Panc1 (cell line): ENCODE measurements at places on chromosomes 2 and 18.

- DNase-seq: no peak
Observed at GRCh38 chr18:58044370-58045241, 580 bp downstream of the NEDD4L start.

DNA sequence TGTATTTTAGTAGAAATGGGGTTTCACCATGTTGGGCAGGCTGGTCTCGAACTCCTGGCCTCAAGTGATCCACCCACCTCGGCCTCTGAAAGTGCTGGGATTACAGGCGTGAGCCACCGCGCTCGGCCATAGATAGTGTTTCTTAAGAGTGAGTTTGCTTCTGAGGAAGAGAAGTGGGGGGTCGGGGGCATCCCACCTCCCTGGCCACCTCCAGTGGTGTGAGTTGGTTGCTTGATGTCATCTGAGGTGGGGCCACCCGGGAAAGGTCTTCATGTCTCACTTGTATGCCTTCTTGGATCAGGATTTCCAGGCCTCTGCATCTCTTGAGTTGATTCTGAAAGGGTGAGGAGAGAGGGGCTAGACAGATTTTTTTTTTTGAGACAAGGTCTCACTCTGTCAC, 57.1 kb downstream of the AGAP1 start:
- DNase-seq: no peak

DNA sequence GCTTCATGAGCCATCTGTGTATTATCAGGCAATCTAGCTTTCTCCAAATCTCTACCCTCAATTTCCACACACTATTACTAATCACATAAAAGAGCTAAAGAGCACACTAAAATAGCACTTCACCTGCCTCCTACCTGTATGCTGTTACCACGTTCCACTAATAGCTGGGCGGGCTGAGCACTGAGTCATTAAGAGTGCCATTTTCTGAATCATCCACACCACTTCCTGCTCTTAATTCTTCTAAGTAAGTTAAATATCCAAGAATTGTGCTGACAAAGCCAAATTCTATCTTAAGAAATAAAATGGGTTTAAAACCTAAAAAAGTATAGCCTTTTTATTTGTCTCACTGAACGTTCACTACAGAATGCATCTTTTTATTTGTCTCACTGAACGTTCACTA, 35.7 kb downstream of the NOL10 start:
- DNase-seq: peak; percentile 51

DNA sequence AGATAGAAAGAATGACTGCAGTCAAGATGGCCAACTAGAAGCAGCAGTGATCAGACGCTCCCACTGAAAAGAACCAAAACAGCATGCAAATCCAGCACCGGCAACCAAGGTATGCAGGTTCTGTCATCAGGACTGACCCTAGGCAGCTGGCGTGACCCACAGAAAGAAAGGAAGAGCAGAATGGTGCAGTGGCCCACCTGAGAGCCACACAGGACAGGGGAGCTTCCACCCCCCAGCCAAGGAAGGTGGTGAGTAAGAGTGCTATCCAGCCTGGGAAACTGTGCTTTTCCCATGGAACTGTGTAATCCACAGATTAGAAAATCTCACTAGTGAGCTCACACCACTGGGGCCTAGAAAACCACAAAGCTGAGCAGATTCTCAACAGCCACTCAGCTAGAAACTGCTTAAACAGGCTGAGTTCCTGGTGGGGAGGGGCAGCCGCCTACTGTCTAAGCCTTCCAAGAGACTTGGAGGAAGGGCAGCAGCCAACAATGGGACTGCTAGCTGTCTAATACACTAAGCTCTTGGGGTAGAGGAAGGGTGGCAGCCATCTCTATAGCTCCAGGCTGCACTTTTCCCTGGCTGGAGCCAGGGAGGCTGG, 127.9 kb downstream of the EVA1A start:
- no peak for DNase-seq

- no peak for DNase-seq
Observed at GRCh38 chr2:11837875-11838734, 91.7 kb downstream of the LPIN1 start.

- no peak for DNase-seq
Observed at GRCh38 chr2:38244301-38244700, 132.8 kb downstream of the ATL2 start.

DNA sequence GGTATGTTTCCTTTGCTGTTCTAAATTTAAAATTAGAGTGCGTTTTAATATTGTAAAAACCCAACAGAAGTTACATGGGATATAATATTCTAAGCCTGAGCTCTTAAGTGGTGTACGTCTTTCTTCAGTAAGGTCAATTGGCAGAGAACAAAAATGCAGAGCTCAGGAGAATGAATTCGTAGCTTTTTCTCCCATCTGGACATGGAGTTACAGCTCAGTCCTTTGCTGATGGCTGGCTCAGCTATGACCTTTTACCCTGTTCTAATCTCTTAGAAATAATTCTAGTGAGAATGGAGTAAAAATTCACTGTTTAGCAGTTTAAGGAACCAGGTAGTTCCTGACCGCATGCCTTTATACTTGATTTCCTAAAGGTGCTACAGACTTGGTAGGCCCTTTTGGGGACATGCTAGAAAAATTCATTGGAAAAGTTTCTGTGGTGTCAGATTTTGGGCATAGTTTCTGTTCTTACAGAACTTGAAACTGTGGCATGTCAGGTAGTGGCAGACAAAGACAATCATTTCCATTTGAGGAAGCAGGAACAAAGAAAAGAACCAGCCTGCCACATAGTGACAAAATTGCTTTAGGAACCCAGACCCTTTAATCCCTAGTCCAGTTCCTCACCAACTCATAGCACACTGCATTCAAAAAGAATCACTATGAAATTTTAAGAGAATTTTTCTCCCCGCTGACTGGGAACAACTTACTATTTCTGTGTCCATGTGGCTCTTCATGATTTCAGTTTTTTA, 566.8 kb upstream of the ZNF804A start:
- DNase-seq: no peak

GRCh38 chr18:76081536-76081935, 413.5 kb downstream of the ZNF516 start:
- no peak for DNase-seq

- DNase-seq: no peak
Observed at GRCh38 chr2:220506466-220506865, 879.0 kb downstream of the SLC4A3 start.

- DNase-seq: no peak
Observed at GRCh38 chr2:234178330-234179030, 128.0 kb downstream of the SPP2 start.
